Ascending aorta (tissue), 2 donors: ENCODE measurements at places on chromosomes 6 and 20.

DNA sequence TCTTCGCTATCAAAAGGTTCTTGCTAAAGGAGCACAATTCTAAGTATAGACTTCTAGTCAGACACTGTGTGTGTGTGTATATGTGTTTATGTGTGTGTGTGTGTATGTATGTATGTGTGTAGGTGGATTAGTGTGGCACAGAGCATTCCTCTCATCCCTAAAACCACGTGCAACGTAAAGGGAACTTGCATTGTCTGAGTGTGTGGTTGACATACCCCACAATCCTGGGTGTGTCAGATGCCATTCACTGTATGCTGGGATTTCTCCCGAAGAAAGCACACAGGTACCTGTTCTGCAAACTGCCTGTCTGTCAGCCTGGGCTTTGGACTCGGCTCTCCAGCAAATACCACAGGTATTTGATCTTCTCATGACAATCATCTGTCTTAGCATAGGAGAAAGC lies 42.3 kb upstream of the TBC1D7 start:
- DNase-seq: no peak

DNA sequence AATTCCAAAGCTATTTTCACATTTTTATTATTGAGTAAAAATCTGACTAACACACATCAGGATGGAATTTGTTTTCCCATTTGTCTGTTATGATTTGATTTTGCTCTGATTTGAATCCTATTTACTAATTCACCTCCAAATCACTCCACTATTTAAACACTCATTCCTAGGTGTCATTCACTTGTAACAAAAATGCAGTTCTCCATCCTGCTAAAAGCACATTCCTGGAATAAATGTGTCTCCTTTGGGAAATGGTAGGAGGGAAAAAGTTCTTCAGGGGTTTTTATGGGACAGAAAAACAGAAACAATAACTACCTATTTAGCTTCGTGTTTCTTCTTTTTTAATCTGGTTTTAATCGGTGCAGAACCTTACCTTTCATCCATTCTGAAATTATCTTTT lies 494.1 kb upstream of the CITED2 start:
- DNase-seq: no peak

- no peak for DNase-seq
Measured at GRCh38 chr6:108102965-108103364, 28.4 kb upstream of the OSTM1 start.

DNA sequence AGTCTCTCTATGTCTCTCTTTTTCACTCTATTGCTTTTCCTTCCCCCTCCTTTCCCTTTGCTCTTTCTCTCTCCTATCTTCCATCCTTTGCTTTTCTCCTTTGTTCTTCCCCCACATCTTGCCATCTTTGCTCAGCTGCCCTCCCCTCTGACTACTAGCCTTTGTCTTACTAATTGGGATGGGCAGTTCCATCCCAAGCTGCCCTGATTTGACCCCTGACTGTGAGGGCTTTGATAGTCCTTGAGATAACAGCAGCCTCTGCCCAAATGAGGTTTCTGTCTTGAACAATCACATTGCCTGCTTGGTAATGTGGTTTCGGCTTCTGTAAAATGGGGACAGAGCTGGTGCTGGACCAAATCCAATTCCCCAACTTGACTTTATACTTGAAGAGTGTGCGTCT lies 327.7 kb downstream of the DHX35 start:
- no peak for DNase-seq

DNA sequence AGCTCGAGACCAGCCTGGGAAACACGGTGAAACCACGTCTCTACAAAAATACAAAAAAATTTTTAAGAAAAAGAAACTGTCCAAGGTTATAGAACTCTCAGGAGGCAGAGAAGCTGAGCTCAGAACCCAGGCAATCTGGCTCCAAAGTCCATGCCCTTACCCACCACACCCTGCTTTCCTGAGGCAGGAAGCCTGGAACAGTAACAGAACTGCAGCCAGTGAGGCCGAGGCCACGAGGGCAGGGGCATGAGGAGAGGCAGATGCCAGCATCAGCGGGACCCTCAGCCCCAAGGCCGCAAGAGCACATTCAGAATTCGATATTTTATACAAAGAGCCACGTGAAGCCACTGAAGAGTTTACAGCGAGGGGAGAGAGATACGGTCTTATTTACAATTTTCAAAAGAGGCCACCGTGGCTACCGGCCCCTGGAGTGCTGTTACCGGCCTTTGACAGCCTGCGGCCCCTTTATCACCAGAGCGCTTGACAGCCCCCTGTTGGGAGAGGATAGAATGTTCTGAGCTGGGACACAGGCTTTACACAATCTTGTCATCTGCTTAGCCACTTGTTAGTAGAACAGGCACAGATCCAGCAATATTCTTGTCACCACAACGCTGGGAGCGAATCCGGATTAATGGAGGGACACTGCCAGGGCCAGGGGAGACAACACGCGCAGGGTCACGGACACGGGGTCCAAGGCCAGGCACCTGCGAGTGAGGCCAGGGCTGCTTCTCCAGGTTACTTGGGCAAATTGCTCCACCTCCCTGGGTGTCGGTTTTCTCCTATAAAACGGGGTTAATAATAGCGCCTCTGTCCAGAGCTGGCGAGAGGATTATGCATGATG lies 5.6 kb downstream of the SPATA2 start:
- DNase-seq: no peak

- DNase-seq: no peak
Measured at GRCh38 chr6:34916348-34916967, 27.4 kb downstream of the ANKS1A start.

- DNase-seq: no peak
Measured at GRCh38 chr6:111239461-111239860, 152.2 kb downstream of the SLC16A10 start.

- DNase-seq: no peak
Measured at GRCh38 chr6:30790724-30791383, 46.5 kb upstream of the IER3 start.

DNA sequence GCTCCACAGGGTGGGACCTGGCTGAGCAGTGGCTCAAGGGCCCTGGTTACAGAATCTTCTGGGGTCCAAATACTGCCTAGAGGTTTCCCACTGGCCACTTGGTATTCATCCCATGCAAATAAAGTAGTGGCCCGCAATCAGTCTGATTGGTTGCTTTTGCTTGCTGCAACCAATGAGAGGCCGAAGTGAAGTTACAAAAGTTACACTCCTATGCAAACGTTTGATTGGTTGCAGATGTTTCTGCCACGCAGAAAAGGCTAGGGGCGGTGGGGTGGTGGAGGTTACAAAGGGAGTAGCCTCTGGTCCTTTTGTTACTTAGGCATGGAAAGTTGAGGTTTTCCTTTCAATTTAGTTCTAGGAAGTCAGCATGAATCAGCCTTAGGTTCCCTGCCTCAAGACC lies 3.6 kb upstream of the NHLRC1 start:
- DNase-seq: no peak

GRCh38 chr6:148295261-148295887 lies 47.3 kb upstream of the SASH1 start:
- DNase-seq: no peak

- DNase-seq: no peak
Measured at GRCh38 chr6:125200941-125201340, 47.4 kb downstream of the TPD52L1 start.

DNA sequence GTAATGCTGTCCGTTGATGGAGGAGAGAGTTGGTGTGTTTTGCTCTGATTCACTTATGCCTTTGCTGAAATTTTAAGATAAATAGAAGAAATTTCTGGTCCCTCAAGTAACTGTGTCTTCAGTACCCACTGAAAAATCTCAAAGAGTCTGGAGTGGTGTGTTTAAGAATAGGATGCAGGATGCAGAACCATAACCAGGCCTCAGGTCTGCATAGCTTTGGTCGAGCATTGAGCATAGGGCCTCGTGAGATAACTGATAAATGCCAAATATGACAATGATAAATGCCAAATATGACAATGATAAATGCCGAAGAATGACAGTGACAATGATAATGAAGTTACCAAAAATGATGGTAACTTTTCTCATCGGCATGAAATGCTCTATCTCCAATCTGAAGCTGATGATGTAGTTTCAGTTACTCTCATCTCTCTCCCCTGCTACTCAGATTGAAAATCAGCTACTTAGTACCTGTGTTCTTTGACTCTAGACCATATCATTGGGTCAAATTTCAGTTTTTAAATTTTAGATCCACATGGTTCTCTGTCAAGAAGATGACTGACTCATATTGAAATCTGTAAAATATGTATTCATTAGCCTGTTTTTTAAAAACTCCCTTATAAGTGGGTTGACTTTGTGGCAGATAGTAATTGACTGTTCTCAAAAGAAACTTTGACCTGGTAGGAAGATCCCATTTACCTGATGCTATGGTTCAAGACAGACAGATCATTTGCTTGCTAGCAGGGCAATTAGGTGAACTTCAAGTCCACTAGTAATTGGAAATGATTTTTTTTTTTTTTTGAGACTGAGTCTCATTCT lies 96.6 kb downstream of the SLC16A10 start:
- no peak for DNase-seq

DNA sequence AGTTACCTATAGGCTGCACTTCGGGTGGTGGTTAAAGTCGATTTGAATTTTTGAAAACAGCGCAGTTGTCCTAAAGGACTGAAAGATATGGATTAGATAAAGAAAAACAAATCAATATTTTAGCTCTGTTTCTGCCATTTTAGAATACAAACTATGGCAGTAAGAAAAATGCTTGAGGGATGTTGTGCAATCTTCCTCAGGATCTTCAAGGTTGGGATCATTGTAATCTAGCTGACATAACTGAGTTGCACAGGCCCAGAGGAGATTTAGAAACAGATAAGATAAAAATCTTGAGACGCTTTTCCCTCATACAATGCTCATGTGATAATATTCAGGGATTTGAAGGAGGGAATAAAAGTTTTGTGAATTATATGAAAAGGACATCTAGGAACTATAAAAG lies 926 bp downstream of the PEX3 start:
- DNase-seq: no peak

DNA sequence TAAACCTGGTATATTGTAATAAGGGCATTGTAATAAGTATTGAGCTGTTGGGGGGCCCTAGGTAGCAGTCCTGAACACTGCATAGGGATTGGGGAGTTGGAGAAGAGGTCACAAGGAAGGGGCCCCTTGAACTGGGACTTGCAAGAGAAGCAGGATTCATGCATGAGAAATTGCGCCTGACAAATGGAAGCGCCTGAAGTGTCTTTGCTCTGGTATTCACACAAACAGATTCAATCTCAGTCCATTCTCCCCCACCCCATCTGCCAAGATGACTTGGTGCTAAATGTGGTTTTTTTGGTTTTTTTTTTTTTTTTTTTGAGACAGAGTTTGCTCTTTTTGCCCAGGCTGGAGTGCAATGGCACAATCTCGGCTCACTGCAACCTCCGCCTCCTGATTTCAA lies 87.1 kb downstream of the CAP2 start:
- no peak for DNase-seq

- DNase-seq: no peak
Measured at GRCh38 chr6:30244560-30244959, 31.4 kb upstream of the TRIM26 start.

- DNase-seq: no peak
Measured at GRCh38 chr6:163092876-163093275, 321.6 kb upstream of the QKI start.

GRCh38 chr6:32194825-32195651 lies 2.6 kb upstream of the GPSM3 start:
- DNase-seq: no peak

- DNase-seq: no peak
Measured at GRCh38 chr6:89272596-89272995, 42.5 kb downstream of the GABRR2 start.

- no peak for DNase-seq
Measured at GRCh38 chr6:158627940-158628211, 16.7 kb downstream of the DYNLT1 start.

- no peak for DNase-seq
Measured at GRCh38 chr6:147058786-147059385, 145.3 kb upstream of the STXBP5 start.

- no peak for DNase-seq
Measured at GRCh38 chr20:22243067-22243466, 341.3 kb downstream of the FOXA2 start.

- DNase-seq: no peak
Measured at GRCh38 chr6:112113431-112113830, 26.0 kb downstream of the FAM229B start.

DNA sequence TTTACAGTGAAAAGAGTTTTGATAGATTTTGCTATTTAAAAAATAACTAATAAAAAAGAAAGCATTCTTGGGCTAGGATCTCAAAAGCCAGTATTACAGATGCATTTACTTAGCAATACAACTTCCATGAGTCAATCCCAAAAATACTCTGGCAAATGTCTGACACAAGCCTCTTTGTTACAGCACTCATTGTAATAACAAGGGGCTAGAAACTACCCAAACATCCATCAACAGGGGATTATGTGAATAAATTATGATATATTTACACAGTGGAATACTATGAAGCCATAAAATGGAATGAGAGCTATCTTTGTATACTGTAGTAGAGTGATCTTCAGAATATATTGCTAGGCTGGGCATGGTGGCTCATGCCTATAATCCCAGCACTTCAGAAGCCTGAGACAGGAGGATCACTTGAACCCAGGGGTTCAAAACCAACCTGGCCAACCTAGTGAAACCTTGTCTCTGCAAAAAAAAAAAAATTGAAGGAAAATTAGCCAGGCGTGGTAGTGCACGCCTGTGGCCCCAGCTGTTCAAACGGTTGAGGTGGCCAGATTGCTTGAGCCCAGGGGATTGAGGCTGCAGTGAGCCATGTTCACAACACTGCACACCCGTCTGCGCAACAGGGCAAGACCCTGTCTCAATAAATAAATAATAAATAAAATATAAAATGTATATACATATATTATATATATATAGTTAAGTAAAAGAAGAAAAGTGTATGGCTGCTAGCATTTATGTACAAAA lies 34.7 kb upstream of the TOP1 start:
- DNase-seq: no peak

GRCh38 chr20:63036291-63036690 lies 29.5 kb upstream of the BHLHE23 start:
- DNase-seq: no peak

GRCh38 chr6:72733045-72733444 lies 111.2 kb downstream of the KCNQ5 start:
- DNase-seq: no peak

DNA sequence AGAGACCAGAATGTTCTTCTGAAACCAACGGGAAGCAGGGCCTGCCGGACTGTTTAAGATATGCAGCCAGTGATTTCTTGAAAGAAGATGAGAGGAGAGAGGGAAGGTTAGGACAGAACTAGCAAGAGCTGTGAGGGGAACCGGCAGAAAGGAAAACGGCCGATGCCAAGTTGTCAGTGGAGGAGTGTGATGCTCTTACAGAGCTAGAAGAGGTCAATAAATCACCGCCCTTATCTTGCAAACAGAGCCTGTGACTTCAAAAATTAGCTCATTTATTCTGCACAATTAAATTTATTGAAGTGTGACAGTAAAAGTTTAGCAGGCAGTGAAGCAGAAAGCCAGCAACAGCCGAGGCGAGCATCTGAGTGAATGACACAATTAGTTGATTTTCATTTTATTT lies 509.5 kb upstream of the ID4 start:
- no peak for DNase-seq

- DNase-seq: no peak
Measured at GRCh38 chr6:63527658-63528514, 44.4 kb upstream of the LOC128125822 start.

DNA sequence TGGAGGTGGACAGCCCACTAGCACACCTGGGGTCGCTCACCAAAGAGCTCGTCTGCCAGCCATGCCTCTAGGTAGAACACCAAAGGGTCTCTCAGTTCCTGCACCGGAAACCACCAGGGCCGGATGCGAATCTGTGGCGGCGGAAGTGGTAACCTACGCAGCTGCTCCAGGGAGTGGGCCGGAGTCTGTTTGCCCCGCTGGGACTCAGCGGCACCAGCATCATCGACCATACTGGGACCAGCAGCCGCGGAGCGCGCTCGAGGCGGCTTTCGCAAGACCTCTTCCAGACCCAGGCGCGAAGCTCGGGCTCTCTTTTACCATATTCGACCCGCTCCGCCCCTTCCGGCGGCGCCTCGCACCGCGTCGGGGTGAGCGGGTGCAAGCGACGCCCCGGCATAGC lies at the start of gene OOEP:
Gene OOEP (minus strand): TSS at position 335 of the 400 bp plus-strand sequence. CDS start 105 bp downstream, at position 230.
- no peak for DNase-seq
